GOT3 (cell line): ENCODE measurements at places on chromosomes 6 and 20.

GRCh38 chr6:138651491-138651890, 122.1 kb upstream of the CCDC28A start:
- DNase-seq: no peak

- no peak for DNase-seq
These were observed 120.3 kb upstream of the MOCS1 start for GRCh38 chr6:40054602-40055001.

- no peak for DNase-seq
These were observed 47.0 kb downstream of the WDR27 start for GRCh38 chr6:169654598-169655391.

DNA sequence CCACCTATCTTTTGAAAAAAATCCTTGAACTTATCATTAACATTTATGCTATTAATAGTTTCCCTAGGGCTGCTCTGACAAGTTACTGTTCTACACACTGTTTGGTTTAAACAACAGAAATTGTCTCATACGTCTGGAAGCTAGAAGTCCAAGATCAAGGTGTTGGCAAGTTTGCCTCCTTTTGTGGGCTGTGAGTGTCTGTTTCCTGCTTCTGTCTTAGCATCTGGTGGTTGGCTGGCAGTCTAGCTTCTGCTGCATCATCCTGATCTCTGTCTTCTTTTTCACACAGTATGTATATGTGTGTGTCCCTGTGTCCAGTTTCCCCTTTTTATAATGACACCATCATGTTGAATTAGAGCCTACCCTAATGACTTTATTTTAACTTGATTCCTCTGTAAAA, 154.8 kb downstream of the RPS12 start:
- no peak for DNase-seq
